Activated T-helper 1 cell treated with anti-CD3 and anti-CD28 coated beads, Interleukin-2, amount 50 U/mL, for 16 hours (primary cell): ENCODE measurements at places on chromosomes 6 and 20.

GRCh38 chr6:41818271-41819054 is 31.0 kb downstream of the TOMM6 start:
- DNase-seq: no peak

GRCh38 chr20:48846516-48847492 is 19.0 kb upstream of the PREX1 start:
- DNase-seq: no peak

DNA sequence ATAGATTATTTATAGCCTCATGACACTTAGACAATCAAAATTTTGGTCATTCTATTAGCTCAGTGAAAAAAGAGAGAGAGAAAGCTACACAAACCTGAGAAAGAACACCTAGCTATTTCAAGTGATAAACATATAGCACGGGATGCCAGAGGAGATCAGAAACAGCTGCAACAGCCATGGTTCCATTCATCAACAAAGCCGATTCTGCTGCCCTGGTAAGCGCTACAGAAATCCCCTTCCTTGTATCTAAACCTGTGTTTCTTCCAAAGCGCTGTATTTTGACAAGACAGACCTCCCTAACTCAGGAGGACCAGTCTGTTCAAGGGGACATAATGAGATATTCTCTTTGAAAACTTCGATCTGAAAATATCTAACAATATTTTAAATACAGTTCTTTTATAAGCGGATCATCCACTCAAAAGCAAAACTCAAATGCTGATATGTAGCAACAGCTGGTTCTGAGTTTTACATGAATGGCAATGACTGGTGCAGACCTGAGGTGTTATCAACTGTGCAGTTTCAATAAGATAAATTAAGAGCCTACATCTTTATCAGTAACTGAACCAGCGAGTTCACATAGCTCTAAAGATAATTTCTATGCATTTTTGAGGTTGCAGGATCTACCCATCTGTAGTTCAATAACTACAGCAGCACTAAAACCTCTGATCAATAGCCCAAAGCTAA is 447.8 kb downstream of the FRK start:
- no peak for DNase-seq

GRCh38 chr6:87756858-87757257 is 54.8 kb upstream of the AKIRIN2 start:
- no peak for DNase-seq

- no peak for DNase-seq
These were observed 88.4 kb upstream of the CCDC167 start for GRCh38 chr6:37587866-37588734.

- no peak for DNase-seq
These were observed 73.7 kb upstream of the SLC22A23 start for GRCh38 chr6:3530515-3530914.

DNA sequence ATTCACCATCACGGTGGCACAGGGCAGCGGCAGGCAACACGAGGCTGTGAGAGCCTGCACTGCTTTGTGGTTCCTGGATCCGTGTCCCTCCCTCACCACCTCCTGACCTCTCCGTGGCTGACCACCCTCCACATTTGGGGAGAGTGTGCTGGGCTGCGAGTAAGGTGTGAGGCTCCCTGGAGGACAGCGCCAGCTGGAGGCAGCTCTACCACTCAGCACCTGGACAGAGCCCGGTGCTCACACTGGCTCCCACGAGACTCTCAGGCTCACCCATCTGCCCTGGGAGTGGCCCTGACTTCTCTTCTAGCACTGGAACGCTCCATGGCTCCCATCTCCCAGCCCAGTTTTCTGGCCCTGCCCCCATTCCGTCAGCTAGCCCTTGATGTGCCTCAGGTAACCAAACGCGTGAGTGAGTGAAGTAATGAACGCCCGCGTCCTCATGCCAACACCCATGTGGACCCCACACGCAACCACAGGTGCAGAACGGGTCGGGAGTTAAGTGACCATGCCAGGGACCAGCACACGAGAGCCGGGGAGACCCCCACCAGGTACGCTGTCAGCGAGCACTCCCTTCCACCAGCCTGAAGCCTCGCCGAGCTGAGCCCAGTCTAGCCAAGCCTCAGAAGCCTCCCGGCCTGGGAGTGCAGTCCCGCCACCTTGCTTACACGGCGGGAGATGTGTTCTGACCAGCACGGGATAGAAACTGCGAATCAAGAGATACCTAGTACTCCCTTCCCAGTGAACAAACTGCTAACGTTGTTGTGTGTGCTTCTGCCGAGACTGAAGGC is 137.2 kb downstream of the WDR27 start:
- no peak for DNase-seq

DNA sequence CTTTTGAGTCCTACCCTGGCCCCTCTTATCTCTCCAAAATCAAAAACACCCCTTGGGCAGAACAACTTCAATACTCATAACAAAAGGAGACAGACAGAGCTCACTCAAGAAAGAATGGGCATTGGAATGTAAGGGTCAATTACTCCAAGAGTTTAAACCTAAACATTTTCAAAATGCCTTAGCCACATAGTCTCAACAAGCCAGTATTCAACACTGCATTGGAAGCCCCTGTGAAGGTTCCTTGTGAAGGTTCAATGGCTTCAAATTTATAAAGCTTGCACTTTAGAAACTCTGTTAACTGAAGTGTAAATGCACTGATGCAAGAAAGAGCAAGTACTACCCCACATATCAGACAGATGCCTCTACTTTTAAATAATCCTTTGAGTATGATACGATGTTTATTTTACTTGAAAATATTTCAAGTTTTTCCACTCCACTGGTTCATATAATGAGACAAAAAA is 139.1 kb upstream of the LAMP5 start:
- no peak for DNase-seq

GRCh38 chr20:37816003-37816402 is 86.9 kb upstream of the VSTM2L start:
- no peak for DNase-seq

DNA sequence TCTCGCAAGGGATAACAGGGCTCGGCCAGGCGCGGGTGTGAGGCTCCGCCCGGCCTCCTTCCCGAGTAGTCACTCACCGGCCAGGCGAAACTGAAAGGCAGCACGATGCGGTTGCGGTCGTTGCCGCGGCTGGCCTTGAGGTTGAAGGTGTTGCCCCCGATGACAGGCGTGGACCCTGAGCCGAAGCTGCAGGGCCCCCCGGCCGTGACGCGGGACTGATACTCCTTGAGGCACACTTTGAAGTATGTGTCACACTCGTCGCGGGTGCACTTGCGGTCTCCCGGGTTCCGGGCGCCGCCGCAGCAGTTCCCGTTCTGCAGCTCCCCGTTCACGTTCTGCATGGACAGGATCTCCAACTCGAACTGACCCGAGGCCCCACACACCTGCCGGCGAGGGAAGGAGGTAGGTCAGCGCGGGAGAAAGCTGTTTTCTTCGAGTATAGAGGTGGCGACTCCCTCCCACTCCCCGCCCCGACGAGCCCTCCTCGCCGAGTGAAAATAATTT is 1.1 kb downstream of the JAG1 start:
- no peak for DNase-seq

- DNase-seq: no peak
These were observed 311.2 kb downstream of the NRN1 start for GRCh38 chr6:5695260-5696245.

- DNase-seq: no peak
These were observed 4.4 kb downstream of the EFHC1 start for GRCh38 chr6:52424513-52424912.

DNA sequence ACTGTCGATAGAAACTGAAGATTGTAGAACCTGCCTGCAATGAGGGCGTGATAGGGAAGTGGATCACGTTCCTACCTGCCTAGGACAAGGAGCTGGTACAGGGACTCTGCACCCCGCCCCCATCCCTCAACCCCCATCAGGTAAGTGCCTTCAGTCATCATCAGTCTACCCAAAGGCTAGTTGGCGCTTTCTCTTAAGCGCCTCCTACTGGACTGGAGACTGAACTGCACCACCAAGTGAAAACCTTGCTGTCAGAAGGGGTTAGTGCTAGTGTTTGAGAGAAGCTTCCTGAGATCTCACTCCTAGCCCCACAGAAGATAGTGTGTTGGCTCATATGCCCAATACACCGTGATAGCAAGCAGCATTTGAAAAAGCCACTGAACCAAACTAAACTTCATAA is 706.5 kb upstream of the MAN1A1 start:
- no peak for DNase-seq

GRCh38 chr6:47019941-47020340 is 22.2 kb downstream of the ADGRF1 start:
- no peak for DNase-seq

GRCh38 chr6:52566853-52567279 is 10.0 kb downstream of the TRAM2 start:
- no peak for DNase-seq

DNA sequence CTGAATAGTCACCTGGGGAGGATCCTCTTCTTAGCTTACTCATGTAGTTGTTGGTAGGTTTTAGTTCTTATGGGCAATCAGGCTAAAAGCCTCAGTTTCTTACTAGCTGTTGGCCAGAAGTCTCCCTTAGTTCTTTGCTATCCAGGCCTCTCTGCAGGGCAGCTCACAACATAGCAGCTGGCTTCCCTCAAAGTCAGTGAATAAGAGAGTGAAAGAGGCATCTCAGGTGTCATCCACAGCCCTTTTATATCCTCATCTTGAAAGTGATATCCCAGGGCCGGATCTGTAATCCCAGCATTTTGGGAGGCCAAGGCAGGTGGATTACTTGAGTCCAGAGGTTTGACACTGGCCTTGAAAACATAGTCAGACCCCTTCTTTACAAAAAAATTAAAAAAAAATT is 42.1 kb upstream of the FOXA2 start:
- DNase-seq: no peak

GRCh38 chr6:17156112-17156921 is 54.5 kb downstream of the STMND1 start:
- peak; percentile 11 for DNase-seq

DNA sequence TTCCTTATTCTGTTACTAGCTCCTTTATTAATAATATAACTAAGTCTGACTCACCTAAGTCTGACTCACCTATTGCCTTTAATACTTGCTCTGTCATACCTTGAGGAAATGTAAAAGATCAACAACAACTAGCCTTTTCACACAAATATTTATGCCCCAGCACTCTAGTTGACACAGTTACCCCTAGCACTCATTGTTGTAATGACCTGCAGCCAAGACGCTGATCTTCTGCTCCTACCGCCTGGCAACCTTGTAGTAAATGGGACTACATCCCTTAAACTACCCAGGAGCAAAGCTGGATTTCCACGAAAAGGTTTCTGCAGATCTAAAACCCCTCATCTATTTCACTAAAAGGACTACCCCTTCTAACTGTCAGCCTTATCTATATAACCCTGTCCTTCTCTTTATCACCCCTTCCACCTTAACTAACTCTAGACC is 90.0 kb downstream of the PLG start:
- DNase-seq: no peak

DNA sequence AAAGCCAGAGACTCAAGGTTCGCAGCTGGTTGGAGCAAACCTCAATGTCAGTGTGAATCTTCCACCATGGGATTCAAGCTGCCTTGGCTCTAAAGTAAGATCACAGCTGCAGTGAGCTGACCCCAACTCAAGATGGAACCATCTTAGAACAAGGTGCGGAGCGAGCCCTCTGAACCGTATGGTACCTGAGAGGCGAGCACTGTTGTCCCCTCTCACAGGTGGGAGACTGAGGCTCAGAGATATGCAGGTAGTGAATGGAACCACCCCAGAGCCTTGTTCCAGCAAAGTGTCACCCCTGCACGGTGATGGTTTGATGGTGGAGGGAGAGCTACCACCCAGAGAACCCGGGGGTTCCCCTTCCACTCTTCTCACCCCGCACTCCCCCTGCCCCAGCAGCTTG is 52.5 kb downstream of the BMP7 start:
- no peak for DNase-seq
